Amniotic stem cell (primary cell): ENCODE measurements at places on chromosomes 1 and 21.

GRCh38 chr21:27258742-27259448 lies 292.0 kb upstream of the ADAMTS5 start:
- DNase-seq, result no peak

GRCh38 chr1:53558739-53559315 lies 99.6 kb downstream of the DMRTB1 start:
- DNase-seq, result no peak

GRCh38 chr1:115056395-115056798 lies 26.8 kb downstream of the TSHB start:
- DNase-seq, result peak; percentile 39

DNA sequence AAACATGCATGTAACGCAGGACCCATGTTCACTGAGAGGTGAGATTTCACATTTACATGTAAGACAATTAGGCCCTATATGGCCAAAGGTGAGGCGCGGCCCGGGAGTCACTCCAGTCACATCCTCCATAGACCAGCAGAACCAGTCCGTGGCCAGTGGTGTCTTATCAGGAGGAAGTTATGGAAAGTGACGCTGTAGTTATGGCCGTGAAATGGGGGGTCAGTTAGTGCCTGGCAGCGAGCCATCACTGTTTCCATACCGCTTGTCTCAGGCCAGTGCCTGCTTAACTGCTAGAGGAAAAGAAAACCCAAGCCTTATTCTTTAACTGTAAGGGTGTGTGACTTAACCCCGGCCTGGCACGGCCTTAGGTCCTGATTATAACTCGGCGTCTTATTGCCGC lies 6.1 kb downstream of the C1orf159 start:
- no peak for DNase-seq

- DNase-seq, result no peak
Measured at GRCh38 chr1:18058206-18058921, 49.2 kb upstream of the IGSF21 start.

DNA sequence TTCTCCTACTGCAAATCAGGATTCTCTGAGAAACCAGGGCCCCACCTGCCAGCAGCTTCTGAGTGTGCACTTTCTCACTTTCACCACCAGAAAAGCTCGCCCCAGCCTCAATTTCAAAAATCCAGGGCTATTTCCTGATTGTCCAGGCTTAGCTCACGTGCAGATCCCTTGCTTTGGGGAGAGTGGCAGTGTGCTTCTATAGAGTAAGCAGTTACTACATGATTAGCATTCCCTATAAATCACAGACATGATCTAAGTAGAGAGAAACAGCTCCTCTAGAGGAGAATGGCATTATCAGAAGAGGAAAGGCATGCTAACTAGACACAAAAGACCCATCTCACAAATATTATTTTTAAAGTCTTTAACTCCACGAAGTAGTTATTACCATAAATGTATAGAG lies 456.0 kb upstream of the PKN2 start:
- no peak for DNase-seq
